Activated CD4-positive, CD25-positive, alpha-beta regulatory T cell treated with anti-CD3 and anti-CD28 coated beads, Interleukin-2, amount 50 U/mL, for 16 hours (primary cell): ENCODE measurements at places on chromosomes 3 and 15.

GRCh38 chr15:26191193-26191592, 328.1 kb upstream of the ATP10A start:
- no peak for DNase-seq

- DNase-seq, result no peak
Observed at GRCh38 chr15:87938031-87938430, 318.5 kb downstream of the NTRK3 start.

DNA sequence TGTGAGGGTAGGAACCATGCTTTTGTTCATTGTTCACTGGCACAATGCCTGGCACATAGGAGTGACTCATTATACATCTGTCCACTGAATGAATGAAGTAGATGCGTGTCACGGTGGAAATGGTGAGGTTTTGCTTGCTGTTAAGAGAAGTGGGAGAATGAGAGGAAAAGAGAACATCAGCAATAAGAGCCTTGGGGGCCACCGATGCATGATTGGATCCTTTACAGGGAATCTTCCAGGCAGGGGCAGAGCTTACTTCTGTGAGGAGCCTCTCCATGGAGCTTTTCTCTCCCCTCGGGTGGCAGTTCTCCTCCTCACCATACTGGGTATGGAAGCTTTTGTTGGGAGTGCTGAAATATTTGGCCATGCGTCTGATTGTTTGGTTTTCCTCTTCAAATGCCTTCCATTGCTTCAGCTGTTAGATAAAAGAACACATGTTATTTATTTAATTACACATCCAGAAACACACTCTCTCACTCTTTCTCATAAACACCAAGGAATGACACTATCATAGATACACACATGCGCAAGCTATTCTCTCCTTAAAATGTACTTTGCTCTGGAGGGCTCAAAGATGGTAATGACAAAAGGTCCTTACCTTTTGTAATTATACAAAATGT, 78.9 kb upstream of the GSK3B start:
- DNase-seq, result no peak

DNA sequence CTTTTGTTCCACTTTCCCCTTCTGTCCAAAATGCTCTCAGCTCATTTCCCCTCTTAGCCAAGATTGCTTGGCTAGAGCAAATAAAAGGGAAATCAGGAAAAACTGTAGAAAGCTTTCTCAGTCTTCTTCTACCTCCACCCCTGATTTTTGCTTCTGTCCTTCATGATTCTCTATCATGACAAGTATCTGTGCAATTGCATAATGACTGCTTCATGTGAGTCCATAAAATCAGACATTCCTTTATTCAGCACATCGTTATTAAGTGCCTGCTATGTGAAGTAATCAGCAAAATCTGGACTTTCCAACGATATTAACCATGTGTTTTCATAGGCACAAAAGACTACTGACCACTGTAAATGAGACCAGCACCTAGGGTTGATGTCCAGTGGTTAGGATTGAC, 321.5 kb upstream of the CBLB start:
- no peak for DNase-seq

DNA sequence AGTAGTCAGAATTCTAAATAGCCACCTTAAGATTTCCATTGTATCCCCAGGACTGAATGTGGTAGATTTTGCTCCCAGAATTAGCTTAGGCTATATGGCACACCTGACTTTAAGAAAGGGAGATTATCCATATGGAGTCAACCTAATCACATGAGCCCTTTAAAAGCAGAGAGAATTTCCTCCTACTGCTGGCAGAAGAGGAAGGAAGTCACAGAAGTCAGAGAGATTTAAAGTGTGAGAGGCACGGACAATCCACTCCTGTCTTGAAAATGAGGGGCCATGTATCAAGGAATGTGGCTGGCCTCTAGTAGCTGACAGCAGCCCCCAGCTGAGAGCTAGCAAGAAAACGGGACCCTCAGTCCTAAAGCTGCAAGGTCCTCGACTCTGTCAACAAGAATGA, 26.8 kb downstream of the LRRC31 start:
- no peak for DNase-seq

DNA sequence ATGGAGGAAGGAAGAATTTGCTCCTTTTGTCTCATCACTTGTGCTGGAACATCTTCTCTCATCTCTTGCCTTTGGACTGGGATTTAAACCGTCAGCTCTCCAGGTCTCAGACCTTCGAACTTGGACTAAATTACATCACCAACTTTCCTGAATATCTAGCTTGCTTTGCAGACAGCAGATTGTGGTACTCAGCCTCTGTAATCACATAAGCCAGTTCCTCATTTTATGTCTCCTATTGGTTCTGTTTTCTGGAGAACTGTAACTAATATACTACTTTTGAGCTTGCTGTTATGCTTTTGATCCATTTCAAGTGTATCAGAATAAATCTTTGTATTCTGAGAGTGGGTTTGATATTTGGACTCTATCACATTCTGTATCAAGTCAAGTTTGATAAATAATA, 164.3 kb upstream of the VEPH1 start:
- DNase-seq, result no peak

- no peak for DNase-seq
Observed at GRCh38 chr3:53768478-53769459, 77.5 kb downstream of the CHDH start.

- no peak for DNase-seq
Observed at GRCh38 chr3:112579697-112580096, 17.9 kb downstream of the SLC35A5 start.
